ENCODE measurements at places on chromosomes 16 and 17.
A peak's percentile ranks its signal among the peaks of the same experiment; 100 is the strongest.

DNA sequence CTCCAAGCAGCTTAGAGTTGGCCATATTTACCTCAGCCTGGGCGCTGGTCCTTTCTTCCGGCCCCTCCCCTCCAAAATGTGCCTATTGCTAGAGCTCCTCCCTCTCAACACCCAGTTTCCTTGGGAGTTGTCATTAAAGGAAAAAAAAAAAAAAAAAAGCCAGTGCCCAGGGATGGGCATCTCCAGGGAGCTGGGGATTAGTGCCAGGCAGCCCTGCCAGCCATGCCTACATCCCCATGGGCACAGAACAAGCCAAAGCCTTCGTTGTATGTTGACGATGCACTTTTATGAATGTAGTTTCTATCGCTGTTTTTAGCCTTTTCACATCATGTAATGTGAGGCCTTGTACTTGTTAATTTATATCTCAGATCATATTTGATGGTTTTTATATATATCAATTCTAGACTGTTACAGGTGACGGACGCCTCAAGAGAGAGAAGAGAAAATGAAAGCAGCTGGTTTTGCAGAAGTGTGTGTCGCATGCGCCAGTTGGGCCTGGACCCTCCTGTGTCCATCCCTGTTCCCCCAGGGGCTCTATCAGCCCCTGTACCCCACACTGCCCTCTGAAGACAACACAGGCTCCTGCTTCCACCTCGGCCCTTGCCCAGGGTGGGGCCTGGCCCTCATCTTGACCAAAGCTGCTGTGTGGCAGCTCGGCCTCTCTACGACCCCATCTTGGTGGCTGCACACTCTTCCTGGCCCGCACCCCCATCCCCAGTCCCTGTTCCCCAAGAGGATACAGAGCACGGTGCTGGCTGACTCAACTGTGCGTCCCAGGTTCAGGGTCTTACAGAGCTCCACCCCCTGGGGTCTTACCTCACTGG lies 4.8 kb downstream of the LIMD2 start:
- no peak for DNase-seq

DNA sequence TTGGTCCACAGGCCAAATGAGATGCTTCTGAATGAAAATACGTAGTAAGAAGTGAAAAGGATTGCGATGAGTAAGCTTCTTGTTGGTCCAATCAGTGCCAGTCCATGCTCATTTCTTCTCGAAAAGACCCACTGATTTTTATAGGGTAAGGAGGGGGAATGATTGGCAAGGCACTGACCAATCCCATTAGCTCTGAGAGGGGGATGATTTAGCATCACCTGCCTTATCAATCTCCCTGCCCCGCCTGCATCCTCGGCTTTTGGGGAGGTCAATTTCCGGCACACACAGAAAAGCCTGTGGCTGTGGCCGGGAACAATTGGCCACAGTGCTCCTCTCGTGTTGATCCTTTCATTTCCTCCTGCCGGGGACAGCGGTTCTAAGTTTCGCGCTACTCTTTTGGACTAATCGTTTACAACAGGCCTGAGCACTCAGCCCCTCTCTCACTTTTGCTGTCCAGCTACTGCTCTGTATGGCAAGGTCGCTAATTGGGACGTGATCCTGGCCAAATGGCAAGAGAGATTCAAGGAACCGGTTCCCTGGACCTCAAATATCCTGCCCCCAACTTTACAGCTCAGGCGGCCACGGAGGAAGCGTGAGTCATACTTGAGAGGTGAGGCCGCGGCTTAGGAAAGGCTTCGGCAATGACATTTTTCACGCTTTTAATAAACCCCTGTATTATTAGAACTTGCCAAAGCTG lies 43.1 kb downstream of the TBX4 start:
- DNase-seq = peak; percentile 80

DNA sequence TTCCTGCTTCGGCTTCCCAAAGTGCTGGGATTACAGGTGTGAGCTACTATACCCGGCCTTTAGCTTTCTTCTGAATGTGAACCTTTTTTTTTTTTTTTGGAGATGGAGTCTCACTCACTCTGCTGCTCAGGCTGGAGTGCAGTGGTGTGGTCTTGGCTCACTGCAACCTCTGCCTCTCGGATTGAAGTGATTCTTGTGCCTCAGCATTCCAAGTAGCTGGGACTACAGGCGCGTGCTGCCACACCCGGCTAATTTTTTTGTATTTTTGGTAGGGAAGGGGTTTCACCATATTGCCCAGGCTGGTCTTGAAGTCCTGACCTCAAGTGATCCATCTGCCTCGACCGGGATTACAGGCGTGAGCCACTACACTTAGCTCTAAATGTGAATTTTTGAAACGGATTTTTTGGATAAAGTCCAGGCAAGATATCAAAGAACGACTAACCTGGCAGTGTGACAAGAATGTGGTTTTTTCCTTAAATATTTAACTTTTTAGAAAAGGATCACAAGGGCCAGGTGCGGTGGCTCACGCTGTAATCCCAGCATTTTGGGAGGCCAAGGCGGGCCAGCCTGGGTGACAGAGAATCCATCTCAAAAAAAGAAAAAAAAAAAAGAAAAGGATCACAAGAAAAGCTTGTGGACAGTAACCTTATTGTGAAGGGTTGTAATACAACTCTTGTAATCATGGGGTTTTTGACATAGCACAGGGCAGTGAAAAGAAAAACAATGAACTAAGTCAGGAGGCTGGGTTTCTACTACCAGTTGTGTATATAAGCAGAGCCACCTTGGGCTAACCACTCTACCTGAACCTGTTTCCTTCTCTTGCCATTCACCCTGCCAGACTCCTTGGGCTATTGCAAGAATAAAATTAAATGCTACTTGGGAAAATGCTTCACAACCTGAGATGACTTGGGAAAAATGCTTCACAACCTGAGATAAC lies 6.2 kb downstream of the BRCA1 start:
- DNase-seq = no peak

DNA sequence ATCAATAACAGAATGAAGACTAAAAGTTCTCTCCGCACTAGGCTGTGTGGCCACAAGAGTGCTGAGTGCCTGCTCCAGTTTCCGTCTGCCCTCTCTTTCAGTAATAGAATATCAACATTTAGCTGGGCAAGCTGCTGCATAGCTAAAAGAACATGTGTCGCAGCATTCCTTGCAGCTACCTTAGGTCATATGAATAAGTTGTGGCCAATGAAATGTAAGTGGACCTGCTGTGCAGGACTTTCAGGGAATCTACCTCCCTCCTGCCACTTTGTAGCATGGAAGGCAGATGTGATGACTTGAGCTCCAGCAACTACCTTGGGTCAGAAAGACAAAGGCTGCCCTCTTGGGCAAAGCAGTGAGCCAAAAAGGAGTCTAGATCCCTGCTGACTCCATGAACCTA lies 25.4 kb downstream of the SLC39A11 start:
- no peak for DNase-seq

DNA sequence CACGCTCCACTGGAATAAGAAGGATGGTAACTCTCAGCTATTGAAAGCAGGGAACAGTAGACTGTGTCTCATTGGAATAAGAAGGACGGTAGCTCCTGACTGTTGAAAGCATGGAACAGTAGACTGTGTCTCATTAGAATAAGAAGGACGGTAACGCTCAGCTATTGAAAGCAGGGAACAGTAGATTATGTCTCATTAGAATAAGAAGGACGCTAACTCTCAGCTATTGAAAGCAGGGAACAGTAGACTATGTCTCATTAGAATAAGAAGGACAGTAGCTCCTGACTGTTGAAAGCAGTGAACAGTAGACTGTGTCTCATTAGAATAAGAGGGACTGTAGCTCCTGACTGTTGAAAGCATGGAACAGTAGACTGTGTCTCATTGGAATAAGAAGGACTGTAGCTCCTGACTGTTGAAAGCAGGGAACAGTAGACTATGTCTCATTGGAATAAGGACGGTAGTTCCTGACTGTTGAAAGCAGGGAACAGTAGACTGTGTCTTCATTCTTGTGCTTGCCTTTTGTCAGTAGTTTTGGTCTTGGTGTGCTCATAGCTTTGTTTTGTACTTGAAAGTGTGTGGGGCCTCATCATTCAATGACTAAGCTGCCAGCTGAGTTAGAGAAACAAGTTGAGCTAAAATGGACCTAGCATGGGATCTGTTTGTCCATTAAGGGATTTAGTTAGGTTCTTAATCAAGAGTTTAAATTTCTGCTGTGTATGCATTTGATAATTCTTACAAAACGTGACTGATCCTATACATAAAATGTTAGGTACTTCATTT lies 58.5 kb downstream of the BANP start:
- no peak for DNase-seq

DNA sequence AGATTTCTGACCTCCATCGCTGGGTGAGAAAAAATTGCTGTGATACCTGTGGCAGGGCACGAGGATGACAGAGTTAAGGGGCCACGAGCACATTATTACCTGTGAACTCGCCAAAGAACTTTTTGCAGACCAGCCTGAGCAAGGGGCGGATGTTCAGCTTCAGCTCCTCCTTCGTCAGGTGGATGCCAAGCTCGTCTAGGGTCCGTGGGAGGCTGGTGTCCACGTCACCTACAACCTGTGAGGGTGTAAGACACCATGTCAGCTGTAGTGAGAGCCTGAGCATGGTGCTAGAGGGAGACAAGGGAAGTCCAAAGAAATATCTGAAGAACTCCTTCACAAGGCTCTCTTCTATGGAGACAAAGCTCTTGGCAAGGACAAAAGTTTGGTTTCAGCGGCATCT lies 17.1 kb downstream of the HIGD1B start:
- no peak for DNase-seq

GRCh38 chr17:14953405-14953804 lies 311.7 kb downstream of the PMP22 start:
- no peak for DNase-seq

DNA sequence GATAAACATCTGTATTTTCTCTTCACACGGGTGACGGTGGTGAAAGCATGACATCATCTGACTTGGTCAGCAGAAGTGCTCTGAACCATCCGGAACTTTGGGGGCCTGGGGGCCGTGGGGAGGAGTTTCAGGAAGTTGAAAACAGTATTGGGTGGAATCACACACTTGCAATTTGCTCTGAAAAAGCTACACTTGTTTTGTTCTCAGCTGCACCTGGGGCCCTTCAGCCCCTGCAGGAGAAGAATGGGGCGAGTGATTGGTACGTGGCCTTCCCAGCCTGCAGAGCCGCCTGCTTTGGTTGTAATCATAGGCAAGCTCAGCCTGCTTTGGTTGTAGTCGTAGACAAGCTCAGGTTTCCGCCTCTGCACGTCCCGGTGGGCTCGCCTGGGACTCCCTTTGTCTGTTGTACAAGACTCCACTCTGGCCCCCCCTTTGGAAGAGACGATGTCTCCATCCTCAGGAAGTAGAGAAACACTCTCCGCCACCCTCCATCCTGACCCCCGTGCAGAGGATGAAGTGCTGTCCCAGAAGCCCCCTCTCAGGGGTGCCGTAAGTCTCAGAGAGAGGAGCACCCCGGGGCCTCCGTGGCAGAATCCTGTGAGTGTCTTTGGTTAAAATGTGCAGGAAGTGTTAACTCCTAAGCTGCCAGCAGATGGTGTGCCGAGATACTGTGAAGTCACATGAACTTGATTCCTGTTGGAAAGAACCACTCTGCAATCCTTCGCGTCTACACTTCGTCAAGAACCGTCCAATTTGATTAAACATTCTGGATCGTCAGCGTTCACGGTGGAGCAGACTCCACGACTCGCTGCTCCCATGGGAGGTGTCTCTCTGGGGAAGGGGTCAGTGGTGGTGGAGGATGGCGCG lies 5.4 kb downstream of the BANP start:
- no peak for DNase-seq

DNA sequence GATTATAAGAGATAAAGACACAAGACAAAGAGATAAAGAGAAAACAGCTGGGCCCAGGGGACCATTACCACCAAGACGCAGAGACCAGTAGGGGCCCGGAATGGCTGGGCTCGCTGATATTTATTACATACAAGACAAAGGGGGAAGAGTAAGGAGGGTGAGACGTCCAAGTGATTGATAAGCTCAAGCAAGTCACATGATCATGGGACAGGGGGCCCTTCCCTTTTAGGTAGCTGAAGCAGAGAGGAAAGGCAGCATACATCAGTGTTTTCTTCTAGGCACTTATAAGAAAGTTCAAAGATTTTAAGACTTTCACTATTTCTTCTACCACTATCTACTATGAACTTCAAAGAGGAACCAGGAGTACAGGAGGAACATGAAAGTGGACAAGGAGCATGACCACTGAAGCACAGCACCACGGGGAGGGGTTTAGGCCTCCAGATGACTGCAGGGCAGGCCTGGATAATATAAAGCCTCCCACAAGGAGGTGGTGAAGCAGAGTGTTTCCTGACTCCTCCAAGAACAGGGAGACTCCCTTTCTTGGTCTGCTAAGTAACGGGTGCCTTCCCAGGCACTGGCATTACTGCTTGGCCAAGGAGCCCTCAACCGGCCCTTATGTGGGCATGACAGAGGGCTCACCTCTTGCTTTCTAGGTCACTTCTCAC lies 63.9 kb upstream of the ARL4D start:
- DNase-seq = no peak

- DNase-seq = no peak
Measured at GRCh38 chr16:46830417-46830901, 521 bp downstream of the C16orf87 start.

DNA sequence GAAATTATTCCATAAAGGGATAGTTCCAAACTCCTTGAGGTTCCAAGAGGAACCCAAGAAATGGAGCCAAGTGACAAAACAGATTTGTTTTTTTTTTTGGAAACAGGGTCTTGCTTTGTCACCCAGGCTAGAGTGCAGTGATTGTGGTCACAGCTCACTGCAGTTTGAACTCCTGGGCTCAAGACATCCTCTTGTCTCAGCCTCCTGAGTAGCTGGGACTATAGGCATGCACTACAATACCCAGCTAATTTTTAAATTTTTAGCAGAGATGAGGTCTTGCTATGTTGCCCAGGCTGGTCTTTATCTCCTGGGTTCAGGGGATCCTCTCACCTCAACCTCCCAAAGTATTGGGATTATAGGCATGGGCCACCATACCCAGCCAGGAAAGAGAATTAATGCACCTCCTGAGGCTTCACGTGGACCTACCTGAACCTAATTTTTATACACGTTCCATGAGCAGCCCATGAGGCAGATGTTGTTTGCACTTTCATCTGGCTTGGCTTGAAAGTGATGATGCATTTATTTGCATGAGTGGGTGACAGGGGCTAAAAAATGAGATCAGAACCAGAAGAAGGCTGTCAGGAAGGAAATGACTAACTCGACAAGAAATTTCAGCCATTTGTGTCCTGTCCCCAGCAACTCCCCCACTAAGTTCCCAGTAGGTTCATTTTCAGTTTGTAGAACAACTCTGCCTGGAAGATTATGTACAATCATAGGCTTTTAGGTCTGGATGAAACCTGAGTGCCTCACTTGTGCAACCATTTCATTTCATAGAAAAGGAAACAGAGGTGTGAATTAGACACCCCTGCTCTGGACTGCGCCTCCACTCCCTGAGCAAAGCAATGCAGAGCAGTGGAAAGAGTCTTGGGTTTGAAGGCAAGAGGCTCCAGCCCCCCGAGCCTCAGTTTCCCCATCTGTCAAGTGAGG lies 10.3 kb upstream of the IRF8 start:
- DNase-seq = peak; percentile 54

- no peak for DNase-seq
Measured at GRCh38 chr17:43813386-43813785, 19.6 kb downstream of the MPP3 start.
